ENCODE measurements at places on chromosomes 7 and 10.

GRCh38 chr7:32658467-32658869 is 163.2 kb downstream of the AVL9 start:
- no peak for DNase-seq

DNA sequence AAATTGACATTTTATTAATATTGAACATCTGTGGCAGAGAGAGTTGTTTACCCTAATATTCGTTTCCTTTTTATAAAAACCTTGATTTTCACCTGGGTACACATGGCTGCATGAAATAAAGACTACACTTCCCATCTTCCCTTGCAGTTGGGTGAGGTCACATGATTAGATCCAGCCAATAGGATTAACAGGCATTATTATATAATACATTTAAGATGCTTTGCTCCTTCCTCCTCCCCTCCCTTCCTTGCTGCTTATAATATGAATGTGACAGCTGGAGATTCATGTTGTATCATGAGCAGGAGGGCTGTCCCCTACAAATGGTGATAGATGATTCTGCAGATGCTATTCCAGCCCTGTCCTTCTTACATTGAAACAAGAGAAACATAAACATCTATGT is 146.6 kb downstream of the SH2D4B start:
- peak; percentile 79 for DNase-seq

- peak; percentile 91 for DNase-seq
These were observed 162.6 kb upstream of the AKR1E2 start for GRCh38 chr10:4663162-4663992.

DNA sequence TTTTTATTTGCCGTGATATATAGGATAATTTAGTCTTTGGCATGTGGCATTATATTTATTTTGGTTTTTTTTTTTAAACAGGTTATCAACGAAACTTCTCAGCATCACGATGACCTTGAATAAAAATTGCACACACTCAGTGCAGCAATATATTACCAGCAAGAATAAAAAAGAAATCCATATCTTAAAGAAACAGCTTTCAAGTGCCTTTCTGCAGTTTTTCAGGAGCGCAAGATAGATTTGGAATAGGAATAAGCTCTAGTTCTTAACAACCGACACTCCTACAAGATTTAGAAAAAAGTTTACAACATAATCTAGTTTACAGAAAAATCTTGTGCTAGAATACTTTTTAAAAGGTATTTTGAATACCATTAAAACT is 9.1 kb downstream of the VIM start:
- DNase-seq: no peak

GRCh38 chr10:71561003-71561574 is 158.5 kb downstream of the C10orf105 start:
- DNase-seq: no peak

GRCh38 chr10:27698961-27699360 is 46.7 kb downstream of the MKX start:
- no peak for DNase-seq

DNA sequence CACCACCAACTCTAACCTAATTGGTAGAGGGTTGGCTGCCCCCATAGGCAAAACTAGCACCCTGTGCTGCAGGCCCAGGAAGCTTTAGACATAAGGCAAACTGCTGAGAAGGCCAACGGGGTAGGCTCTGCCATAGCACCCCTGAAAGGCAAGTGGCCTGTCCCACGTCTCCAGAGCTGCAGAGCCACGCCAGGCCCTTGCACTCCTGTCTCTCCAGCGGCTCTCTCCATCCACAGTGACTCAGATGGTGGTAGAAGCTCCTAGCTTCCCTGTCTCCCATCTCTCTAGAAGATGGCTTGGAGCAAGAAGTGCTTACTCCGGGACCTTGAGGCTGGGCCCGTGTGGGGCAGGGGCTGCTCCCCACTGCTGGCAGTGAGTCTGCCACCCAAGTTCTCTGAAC is 310.6 kb upstream of the ZMIZ1 start:
- DNase-seq: no peak

DNA sequence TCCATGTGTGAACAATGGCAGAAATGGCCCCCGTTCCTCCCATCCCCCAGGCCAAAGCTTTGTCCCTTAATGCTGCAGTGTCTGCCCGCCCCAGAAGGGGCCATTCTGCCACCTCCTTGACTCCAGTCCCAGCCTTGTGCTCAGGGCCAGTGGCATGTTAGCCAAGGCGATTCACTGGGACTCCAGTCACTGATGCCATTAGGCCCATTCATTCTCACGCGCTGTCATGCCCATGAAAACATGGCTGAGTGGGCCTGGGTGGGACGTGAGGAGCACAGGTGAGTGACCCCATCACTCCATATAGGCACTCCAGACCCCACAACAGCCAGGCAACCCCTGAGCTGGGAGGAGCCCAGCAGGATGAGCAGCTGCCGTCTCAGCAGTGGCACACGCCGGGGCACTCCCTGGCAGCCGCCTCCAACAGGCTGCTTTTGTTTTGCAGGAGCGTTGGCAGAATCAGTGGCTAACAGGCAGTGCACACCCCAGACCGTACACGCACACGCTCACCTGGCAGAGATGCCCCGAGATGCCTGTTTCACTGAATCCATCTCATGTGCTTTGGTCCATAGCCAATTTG is 79.5 kb downstream of the TCERG1L start:
- DNase-seq: no peak

- DNase-seq: no peak
These were observed 48.6 kb downstream of the GTF2IRD1 start for GRCh38 chr7:74502216-74502891.

DNA sequence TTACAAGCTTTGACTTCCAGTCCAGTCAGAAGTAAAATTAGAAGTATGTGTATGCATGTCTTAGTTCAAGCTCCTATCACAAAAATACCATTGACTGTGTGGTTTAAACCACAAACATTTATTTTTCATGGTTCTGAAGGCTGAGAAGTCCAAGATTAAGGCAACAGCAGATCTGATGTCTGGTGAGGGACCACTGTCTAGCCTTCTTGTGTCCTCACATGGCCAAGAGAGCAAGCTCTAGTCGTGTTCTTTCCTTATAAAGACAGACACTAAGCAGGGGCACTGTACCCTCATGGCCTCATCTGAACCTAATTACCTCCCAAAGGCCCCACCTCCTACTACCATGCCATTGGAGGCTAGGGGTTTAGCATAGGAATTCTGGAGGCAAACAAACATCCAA is 41.3 kb upstream of the ARL4A start:
- no peak for DNase-seq

DNA sequence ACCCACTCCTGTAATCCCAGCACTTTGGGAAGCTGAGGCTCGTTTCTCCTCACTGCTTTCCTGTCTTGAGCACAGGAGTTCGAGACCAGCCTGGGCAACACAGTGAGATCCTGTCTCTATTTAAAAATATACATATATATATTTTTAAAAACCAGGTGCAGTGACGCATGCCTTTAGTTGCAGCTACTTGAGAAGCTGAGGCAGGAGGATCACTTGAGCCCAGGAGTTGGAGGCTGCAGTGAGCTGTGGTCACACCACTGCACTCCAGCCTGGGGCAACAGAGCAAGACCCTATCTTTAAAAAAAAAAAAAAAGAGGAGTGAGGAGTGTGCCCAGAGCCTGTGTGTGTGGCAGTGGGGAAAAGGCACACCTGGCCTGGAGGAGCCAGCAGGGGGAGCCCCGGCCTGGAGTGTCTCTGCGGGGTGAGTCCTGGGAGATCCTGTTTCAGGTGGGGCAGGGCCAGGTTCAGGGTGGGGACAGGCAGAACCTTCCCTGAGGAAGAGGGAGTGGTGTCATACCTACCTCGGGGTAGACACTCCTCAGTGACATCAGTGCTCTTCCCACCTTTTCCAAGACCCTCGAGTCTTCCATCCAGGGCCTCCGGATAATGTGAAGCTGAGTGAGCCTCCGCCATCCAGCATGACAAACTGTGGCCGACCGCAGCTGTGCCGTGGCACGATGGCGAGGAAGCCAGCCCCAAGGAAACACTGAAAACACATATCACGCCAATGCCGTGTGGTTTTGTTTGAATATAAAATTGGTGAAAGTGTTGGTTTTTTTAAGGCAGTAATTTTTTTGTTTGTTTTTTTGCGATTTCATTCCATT is 9.0 kb upstream of the ARPC1B start:
- peak; percentile 63 for DNase-seq

GRCh38 chr10:85961073-85961472 is 405.5 kb downstream of the GRID1 start:
- no peak for DNase-seq

Data from RWPE1 (cell line).